Activated CD4-positive, alpha-beta T cell treated with anti-CD3 and anti-CD28 coated beads, Interleukin-2, amount 10 ng/mL, durations not matched to agents 24 days and 14 days (primary cell): ENCODE measurements at places on chromosomes 7 and 10. TPM values are rescaled to one million over a fixed set of nuclear protein-coding genes. Genes with fewer than 3 reads are reported as not detected.

The COL28A1 gene
- not detected in 2 replicates for total RNA-seq

The KCP gene
- 0.09 and 0.17 TPM in 2 replicates for total RNA-seq

The DENND2A gene
- not detected in 2 replicates for total RNA-seq

The SVOPL gene
- not detected in 2 replicates for total RNA-seq

The TACC2 gene
- not detected in 2 replicates for total RNA-seq

The CUBN gene
- 0.07 and 0.40 TPM in 2 replicates for total RNA-seq

The ASAH2 gene
- total RNA-seq = 4.6 and 5.2 TPM in 2 replicates

The LRIT1 gene
- total RNA-seq = not detected in 2 replicates

The KAZALD1 gene
- 0.78 and 0.79 TPM in 2 replicates for total RNA-seq

The GARIN1A gene
- total RNA-seq = 0.37 and 0.59 TPM in 2 replicates

The PRSS37 gene
- not detected in 2 replicates for total RNA-seq

The LRRC61 gene
- 26.8 and 27.5 TPM in 2 replicates for total RNA-seq

The TAS2R41 gene
- not detected in 2 replicates for total RNA-seq

The ACBD7 gene
- 1.0 and 1.3 TPM in 2 replicates for total RNA-seq

The SPDYE2B gene
- not detected in 2 replicates for total RNA-seq

The FBXO24 gene
- total RNA-seq = 0.38 and 0.42 TPM in 2 replicates

The ANLN gene
- total RNA-seq = 35.6 and 35.9 TPM in 2 replicates

The TRA2A gene
- 96.8 and 103 TPM in 2 replicates for total RNA-seq

The CYP3A4 gene
- total RNA-seq = not detected in 2 replicates
